Activated naive CD4-positive, alpha-beta T cell treated with anti-CD3 and anti-CD28 coated beads, Interleukin-2, amount 50 U/mL, for 16 hours (primary cell): ENCODE measurements at places on chromosomes 3 and 15.
A peak's percentile ranks its signal among the peaks of the same experiment; 100 is the strongest.

DNA sequence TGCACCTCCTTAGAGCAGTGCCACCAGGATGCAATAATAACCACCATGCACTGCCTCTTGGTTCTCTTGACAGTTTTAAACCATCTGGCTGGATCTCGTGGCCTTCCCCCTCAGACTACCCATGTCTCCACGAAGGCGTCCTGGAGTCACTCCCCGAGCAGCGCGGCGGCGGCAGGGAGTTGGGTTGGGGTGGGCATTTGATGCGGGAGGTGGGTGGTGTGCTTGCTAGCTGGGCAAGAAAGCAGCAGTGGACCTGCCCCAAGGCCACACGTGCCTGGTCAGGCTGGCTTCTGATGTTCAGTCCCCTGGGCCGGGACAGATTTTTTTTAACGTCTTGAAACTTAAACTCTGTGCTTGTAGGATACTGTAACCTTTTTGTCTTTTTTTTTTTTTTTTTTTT is 3.9 kb upstream of the TTLL3 start:
- DNase-seq: no peak

GRCh38 chr15:73941044-73941443 is 14.8 kb downstream of the LOXL1 start:
- no peak for DNase-seq

GRCh38 chr3:73768524-73769308 is 144.0 kb upstream of the PDZRN3 start:
- no peak for DNase-seq

DNA sequence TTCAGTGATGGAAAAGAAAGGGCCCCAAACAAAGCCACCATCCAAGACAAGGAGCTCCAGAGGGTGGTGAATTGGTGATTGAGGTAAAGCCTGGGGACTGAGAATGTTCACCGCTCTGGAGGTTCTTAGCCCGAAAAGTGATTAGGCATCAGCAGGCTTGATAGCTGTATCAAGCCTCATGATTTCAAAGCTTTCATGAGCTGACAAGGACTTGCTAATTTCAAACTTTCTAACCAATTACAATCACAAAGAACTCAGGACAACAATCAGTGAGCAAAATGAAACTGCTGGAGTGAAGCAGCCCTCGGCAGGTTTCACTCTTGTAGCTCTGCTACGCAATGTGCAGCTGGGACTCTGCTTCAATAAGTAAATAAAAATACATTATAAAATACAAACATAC is 391.3 kb downstream of the TIGIT start:
- DNase-seq: no peak

GRCh38 chr15:52546031-52546751 is 17.5 kb upstream of the MYO5A start:
- DNase-seq: no peak

- DNase-seq: no peak
Measured at GRCh38 chr3:8443829-8444791, 57.5 kb upstream of the LMCD1 start.

GRCh38 chr3:73706771-73707170 is 82.0 kb upstream of the PDZRN3 start:
- DNase-seq: no peak

DNA sequence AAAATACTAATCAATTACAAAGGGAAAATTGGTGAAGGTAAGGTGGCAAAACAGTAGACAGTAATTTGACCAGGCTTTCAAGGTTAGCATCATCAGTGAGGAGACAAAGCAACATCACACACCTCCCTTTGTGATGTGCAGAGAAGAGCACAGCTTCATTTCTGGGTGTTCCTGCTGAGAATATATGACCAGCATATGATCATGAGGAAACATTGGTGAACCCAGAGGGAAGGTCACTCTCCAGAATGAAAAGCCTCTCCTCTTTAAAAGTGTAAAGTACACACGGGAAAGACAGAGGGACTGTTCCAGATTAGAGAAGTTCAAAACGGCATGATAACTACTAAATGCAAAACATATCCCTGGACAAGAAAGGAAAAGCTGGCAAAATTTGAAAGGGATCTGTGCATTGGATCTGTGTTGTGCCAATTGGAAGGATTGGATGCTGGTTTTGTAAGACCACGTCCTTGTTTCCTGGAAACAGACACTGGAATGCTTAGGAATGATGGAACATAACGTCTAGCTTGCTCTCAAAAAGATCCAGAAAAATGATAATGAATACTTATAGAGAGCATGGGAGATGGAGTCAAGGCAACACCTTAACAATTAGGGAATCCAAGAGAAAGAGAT is 80.6 kb upstream of the MITF start:
- DNase-seq: no peak

- no peak for DNase-seq
Measured at GRCh38 chr3:27714146-27714526, 8.0 kb downstream of the EOMES start.

DNA sequence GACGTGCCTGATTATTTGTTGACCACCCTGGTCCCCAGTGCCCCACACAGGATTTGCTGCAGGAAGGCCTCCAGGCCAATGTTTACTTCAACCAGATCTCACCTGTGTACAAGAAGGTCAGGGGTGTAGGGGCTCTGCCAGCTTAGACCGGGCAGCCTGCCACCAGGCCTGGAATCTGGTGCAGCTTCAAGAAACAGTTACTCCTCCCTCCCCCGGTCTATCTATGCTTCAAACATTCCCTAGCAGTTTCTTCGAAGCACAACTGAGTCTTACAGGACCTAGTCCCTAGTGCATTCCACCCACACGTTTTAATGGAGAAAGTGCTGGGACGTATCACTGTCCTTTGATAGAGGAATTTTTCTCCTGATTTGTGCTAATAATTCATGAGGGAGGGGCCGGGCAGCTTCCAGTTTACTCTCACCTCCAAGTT is 8.0 kb downstream of the SH3BP5 start:
- no peak for DNase-seq

DNA sequence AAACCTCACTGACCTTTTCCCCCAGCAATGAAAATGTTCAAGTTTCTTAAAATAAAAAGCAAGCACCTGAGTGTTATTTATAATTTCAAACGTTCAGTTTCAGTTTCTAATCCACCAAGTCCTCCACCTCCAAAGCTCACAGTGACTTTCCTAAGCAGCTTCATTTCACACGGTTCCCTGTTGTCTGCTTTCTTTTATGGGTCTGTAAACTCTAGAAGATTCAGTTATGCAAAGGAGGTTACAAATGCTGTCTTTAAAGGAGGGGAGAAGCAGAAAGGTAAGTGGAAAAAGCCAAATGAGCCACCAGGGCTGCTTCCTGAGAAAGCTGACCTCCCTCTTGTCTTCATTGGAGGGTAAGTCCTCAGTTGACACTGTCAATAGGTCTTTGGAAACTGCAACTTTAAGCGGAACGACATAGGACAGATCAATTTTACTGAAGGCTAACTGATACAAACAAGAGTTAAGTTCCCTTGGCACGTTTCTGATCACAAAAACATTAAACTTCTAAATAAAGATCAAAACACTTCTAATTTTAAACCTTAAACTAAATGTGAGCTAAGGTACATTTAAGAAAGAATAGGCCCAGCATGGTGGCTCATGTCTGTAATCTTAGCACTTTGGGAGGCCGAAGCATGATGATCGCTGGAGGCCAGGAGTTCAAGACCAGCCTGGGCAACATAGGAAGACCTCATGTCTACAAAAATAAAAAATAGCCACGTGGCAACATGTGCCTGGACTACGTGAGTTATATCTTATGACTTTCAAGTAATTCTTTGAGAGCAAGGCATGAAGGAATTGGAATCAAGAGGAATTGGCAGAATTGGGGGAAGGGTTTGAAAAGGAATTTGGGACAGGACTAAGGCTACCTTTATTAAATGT is 151.9 kb upstream of the UBE2E1 start:
- DNase-seq: no peak

- no peak for DNase-seq
Measured at GRCh38 chr15:47395076-47395475, 322.2 kb upstream of the SEMA6D start.

GRCh38 chr15:68383161-68384074 is 48.5 kb downstream of the ITGA11 start:
- peak; percentile 24 for DNase-seq

DNA sequence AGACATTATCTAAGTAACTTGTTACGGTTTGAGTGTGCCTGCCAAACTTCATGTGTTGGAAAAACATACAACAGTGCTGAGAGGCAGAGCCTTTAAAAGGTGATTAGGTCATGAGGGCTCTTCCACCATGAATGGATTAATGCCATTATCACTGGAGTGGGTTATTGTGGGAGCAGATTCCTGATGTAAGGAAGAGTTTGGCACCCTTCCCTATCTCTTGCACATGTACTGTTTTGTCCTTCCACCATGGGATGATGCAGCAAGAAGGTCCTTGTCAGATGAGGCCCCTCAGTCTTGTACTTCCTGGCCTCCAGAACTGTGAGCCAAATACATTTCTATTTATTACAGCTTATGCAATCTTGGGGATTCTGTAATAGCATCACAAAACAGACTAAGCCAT is 413.9 kb downstream of the EPHA3 start:
- DNase-seq: no peak

- no peak for DNase-seq
Measured at GRCh38 chr3:55902221-55902900, 415.3 kb upstream of the WNT5A start.

GRCh38 chr3:81554801-81555200 is 206.6 kb downstream of the GBE1 start:
- no peak for DNase-seq

- peak; percentile 16 for DNase-seq
Measured at GRCh38 chr15:65303687-65304380, 643 bp upstream of the RNU5B-1 start.

DNA sequence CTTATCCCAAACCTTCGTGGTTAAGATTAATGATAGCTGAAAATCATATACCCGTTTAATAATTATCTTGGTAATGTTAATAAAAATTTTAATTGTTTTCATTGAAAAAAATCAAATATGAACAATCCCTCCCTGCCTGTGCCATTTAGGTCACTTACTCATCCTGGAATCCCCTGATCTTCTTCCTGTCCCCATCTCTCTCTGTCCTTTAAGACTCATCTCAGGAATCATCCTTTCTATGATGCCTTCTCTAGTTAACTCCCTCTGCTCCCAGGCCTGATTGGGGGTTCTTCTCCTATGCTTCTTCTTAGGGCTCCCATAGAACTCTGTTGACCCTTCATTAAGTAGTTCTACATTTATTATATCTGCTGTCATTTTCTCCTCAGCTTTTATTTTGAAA is 91.6 kb downstream of the MBNL1 start:
- DNase-seq: no peak

DNA sequence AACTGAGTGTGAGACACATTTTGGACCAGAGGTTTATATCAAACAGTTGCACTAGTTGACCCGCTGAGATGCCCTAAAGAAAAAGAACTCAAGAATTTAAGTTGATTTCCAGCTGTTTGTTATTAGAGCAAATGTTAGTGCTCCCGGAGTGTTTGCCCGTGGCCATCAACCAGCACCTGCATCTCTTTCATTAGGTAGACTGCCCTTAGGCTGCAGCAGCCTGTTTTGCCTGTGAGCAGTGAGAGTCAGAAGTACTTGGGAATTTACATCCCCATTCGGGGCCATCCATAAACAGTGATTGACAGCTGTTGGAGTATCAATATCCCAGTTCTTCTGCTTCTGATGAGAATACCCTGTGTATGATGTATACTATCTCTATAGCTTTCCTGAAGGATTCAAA is 492.6 kb downstream of the RBMS3 start:
- DNase-seq: no peak

DNA sequence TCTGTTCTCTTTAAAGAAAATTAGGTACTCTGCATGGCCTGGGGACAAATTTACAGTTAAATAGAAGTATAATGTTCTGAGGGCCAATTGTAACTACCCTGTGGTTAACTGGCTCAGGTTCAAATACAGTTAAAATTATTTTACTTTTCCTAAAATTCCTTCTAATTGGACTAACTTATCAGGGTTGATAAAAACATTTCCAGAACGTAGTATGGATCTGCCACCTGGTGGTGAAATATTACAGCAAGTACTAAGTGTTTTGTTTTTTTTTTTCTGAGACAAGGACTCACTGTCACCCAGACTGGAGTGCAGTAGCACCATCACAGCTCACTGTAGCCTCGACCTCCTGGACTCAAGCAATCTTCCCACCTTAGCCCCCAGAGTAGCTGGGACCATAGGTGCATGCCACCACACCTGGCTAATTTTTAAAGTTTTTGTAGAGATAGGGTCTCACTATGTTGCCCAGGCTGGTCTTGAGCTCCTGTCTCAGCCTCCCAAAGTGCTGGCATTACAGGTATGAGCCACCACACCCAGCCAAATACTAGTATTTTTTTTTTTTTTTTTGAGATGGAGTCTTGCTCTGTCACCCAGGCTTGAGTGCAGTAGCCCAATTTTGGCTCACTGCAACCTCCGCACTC is 29.2 kb downstream of the NEO1 start:
- no peak for DNase-seq

DNA sequence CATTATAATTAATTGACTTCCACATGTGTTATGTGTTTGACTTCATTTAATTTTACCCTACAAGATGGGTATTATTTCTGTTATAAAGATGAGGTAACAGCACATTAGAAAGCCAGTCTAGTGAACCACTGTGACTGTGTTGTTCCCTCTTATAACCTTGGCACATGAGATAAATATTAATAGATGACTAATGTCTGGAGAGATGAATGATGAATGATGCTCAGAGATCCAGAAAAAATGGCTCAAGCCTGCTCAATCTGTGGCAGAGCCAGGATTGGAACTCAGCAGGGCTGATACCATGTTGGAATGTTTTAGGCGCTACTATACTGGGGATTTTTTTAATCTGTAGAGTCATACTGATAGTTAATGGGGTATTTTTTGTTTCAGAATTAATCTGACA is 118.8 kb upstream of the PTX3 start:
- DNase-seq: no peak

GRCh38 chr3:12237912-12238650 is 50.8 kb upstream of the PPARG start:
- no peak for DNase-seq

DNA sequence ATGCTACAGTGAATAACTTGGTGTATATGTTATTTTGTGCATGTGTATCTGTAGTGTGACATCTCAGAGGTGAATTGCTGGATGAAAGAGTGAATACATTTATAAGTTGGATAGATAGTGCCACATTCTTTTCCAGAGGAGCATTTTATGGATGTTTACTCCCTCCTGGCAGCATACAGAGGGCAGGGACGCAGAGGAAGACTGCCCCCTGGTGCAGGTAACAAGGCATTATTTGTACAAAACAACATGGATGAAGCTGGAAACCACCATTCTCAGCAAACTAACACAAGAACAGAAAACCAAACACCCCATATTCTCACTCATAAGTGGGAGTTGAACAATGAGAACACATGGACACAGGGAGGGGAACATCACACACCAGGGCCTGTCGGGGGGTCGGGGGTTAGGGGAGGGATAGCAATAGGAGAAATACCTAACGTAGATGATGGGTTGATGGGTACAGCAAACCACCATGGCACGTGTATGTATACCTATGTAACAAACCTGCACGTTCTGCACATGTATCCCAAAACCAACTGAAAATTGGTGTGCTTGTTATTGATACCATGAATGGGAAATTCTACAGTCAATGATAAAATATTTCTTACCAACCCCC is 57.9 kb upstream of the CTXND1 start:
- no peak for DNase-seq

DNA sequence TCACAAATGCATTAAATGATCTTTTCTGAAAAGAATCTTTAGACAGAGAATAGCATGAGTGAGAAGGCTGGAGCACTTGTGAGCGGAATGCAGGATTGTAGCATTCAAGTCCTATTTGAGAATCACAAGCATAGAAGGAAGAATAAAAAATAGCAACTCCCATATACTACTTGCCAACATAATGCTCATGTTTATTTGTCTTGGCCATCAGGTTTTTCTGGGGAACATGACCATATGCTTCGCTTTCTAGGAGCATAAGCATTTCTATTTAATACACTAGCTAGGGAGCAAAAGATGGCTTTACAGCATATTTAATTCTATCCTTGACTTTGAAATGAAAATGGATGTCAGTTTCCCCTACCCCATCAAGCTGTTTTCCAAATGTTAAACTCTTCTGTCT is 170.3 kb upstream of the MITF start:
- DNase-seq: no peak
